ENCODE measurements at places on chromosomes 6 and 20. TPM values are rescaled to one million over a fixed set of nuclear protein-coding genes. Genes with fewer than 3 reads are reported as not detected.

- peak; percentile 50 for DNase-seq
These were observed at the start of gene PPP1R3G for GRCh38 chr6:5084781-5085647. Gene PPP1R3G, plus strand, starts transcription at chr6:5085341. Its CDS starts 145 bp downstream, at chr6:5085486.

DNA sequence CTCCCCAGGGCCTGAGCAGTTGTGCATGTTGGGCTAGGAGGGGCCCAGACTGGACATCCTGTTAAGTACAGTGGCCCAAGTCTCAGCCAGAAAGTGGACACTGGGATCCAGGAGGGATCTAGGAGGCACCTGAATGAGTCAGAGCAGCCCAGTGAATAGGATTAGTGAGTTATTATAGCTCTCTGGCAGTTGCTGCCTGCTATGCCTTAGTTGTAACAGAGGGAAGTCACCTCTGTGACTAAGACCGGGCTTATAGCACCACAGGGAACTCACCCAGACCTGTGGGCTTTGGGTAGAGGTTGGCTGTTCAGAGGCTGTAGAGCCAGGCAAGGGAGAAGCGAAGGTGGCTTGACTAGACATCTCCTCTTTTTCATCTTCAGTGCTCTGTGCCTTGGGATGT lies 39.0 kb upstream of the AAR2 start:
- no peak for DNase-seq

DNA sequence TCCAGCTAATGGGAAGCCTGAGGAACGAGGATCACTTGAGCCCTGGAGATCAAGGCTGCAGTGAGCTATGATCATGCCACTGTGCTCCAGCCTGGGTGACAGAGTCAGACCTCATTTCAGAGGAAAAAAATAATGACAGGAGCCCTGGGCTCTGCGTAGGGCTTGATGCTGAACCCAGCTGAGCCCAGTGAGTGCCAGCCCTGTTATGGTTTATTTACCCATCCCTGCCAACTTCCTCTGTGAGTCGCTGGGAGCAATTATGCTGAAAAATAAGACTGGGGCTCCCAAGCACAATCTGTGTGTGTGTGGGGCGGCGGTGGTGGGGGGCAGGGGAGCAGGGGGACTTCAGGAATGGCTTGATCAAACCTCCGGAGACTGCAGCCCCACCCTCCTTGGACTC lies 75.9 kb upstream of the PMEPA1 start:
- DNase-seq: no peak

DNA sequence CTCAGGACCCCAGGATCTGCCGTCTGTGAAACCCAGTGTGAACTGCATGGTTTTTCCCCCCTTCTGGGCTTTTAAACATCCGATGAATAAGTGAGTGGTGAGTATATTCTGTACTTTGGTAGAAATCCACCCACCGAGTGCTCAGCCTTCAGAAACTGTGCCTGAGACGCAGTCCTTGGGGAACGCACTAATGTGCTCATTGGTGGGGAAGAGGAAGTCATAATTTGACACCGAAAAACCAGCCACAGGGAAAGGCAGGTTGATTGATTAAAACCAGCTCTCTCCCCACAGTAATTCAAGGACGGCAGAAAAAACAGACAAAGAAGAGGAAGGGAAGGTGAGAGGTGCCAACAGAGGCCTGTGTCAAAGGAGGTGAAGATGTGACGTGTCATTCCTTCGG lies 21.7 kb downstream of the EDN3 start:
- no peak for DNase-seq

DNA sequence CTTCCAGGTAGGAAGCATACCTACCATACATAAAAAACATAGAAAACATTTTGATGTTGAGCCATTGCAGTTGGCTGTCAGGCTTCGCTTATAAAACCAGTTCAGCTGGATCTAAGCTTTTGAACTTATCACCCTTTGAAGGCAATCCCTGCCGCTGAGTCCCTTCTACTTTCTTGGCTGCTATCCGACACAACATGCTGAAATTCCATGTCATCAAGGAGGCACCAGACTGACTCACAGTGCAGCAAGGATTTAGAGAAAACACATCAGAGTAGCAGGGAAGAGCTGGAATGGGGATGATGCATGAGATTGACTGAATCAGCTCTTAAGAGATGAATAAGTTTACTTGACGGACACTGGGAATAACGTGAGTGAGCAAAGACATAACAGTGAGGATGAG lies 135.0 kb upstream of the MAN1A1 start:
- DNase-seq: no peak

The OTOR gene
- not detected for polyA plus RNA-seq

All from renal pelvis (tissue), 12 donors.